Activated T-helper 9 cell treated with anti-CD3 and anti-CD28 coated beads, Interleukin-2, amount 50 U/mL, for 16 hours (primary cell): ENCODE measurements at places on chromosomes 6 and 20.

DNA sequence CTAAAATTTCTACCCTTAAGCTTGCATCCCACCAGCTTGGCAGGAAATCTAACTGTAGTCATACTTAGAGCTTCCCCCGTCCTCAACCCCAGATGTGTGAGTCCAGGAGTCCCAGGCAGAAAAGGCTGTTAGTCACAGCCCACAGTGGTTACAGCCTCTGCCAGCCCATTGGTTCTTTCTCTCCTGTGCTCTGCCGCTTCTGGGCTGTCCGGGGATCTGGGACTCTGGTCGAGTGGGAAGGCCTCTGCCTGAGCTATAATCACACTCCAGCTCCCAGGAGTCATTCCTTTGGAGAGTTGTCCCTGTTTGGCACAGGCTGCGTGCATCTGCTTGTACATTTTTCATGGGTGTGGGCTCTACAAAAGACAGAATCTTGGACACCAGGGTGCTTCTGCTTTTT lies 45.6 kb upstream of the FYN start:
- no peak for DNase-seq

DNA sequence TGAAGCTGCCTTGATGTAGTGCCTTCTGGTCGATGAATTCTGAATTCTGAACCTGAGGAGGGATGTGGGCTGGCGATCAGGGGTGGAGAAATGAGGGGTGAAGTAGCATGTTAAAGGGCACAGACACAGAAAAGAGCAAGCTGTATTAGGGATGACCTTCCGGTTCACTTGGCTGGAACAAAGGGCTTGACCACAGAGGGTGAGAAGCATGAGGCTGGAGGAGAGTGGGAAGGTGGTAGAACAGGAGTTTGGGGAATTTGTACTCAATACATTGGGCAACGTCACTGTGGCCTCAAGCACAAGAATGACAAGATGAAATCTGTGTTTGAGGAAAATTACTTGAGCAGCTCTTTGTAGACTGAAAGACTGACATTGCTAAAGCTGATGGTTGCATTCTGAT lies 155.8 kb downstream of the SOBP start:
- DNase-seq: no peak

DNA sequence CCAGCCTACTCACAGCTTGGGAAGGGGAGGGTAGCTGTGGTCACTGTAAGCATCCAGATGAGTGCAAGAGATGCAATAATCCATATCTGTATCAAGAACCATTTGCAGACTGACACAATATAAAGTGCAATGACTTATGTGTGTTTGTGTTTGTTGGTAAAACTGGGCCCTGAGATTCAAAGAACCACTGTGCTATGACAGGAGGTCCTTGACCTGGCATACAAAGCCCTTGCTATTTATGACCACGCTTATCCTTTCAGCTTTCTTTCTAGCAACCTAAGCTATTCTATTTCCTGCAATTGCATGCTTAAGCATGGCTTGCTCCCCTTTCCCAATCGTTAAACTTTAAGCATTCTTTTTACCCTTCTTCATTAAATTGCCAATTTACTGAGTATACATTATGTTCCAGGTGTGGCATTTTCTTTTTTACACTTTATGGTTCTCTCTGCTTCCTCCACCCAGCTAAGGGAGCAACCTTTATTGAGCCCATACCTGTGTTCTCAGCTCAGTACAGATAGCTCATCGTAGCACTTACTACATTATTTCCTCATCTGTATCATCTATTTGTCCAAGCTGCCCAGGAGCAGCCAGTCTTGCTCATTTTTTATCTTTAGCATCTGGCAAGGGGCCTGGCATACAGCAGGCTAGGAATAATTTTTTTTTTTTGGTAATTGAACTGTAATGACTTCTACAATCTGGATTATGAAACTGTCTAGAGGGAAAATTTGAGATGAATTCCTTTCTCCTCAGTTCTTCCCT lies 3.5 kb downstream of the MCUR1 start:
- DNase-seq: no peak

DNA sequence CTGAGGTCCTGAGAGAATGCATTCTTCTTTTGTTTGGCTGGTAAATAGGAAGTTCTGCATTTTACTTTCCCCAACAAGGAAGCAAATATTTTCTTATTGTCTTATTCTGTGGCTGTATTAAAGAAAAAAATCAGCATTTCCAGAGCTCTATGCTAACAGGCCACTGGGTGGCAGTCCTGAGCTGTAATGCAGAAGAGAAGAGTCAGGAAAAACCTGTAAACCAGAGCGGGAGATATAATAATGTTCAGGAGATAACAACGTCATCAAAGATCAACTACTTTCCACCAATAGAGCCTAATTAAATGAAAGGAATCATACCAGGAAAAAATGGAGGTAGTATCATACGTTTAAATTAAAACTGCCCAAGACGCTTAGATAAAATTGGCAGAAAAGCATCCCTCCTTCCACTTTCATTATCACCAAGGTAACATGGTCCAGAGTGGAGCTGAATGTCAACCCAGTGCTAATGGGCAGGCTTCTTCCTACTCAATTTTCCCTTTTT lies 55.6 kb upstream of the CARMIL1 start:
- DNase-seq: peak; percentile 39

GRCh38 chr6:112233847-112234246 lies 20.5 kb downstream of the LAMA4 start:
- DNase-seq: no peak

- no peak for DNase-seq
These were observed 48.8 kb upstream of the CDH22 start for GRCh38 chr20:46357030-46357514.

- DNase-seq: no peak
These were observed 44.8 kb downstream of the FARS2 start for GRCh38 chr6:5305968-5306626.

DNA sequence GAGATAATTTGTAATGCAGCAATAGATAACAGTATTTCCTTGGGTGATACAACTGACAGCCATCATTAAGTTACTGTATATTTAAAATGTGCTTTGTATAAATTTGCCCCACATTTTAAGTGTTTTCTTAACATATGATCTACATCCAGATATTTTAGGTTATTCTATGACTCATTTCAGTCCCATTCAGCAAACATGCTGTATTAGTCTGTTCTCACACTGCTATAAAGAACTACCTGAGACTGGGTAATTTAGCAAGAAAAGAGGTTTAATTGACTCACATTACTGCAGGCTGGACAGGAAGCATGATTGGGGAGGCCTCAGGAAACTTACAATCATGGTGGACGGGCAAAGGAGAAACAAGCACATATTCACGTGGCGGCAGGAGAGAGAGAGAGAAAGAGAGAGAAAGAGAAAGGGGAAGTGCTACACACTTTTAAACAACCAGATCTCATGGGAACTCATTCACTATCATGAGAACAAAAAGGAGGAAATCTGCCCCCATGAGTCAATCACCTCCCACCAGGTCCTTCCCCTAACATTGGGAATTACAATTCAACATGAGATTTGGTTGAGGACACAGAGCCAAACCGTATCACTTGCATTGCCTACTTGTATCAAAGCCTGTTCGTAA lies 9.6 kb upstream of the CHD6 start:
- no peak for DNase-seq

DNA sequence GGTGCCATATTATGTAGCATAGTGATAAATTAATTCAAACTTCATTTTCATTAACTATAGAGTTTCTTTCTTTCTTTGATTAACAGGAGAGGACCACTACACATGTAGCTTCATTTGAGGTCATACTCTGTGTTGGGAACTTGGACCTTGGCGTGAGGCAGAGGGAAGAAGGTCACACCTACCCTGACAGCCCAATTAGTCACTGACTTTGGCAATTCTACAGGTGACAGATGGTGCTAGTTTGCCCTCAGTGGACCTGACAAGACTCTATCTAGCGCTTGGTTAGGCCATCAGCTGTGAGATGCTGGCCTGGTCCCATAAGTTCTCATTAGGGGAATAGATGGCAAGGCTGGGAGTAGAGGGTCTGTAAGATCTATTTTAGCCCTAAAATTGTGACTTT lies 14.2 kb downstream of the SLX4IP start:
- DNase-seq: no peak

DNA sequence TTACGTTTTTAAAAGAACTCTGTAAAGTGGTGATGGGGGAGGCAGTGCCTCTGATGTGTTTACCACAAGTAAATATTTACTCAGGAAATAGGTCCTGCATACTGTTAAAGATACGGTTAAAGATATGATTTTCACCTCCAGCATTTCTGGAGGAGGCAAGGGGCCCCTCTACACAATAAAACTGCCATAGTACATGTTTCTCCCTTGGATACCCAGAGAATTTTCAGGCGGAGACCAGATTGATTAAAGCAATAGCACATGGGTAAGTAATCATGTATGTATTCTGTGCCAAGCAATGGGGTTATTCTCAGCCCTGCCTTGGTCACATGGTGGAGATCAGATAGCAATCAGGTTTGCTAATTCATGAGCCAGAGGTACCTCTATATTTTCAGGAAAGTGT lies 9.6 kb downstream of the RIPOR2 start:
- no peak for DNase-seq

DNA sequence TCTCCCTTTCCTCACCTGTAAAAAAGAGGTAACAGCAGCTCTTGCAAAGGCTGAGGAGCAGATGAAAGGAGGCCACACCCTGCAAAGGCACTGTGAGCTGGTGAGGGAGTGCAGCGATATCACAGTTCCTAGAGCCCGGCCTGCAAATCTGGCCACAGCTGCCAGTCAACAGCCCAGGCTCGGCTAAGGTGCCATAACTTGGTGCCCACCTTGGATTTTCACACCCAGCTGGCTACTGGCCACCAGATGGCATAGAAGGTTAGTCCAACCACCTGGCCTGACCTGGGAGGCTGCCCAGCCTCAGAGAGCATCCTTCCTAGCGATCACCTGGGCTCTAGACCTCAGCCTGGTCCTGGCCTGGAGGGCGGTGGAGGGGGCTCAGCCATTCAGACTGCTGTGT lies 46.8 kb downstream of the KCNB1 start:
- DNase-seq: no peak

- DNase-seq: no peak
These were observed 67.9 kb downstream of the BANF2 start for GRCh38 chr20:17767624-17768023.

DNA sequence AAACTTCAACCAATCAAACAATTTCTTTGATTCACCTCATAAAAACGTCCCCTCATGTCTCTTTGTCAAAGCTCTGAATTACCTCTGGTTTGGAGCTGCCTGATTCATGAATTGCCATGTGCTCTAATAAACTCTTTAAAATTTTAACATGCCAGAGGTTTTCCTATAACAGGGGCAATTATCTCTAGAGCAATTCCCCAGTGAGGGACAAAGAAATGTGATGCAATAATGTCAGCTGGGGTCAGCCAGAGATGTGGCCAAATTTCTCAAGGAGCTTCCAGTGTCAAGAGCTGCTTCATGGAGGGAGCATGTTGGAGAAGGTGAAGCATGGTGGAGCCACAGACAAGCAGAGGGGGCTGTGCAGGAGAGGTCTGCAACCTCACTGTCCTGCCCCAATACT lies 38.7 kb upstream of the RFPL4B start:
- DNase-seq: no peak

DNA sequence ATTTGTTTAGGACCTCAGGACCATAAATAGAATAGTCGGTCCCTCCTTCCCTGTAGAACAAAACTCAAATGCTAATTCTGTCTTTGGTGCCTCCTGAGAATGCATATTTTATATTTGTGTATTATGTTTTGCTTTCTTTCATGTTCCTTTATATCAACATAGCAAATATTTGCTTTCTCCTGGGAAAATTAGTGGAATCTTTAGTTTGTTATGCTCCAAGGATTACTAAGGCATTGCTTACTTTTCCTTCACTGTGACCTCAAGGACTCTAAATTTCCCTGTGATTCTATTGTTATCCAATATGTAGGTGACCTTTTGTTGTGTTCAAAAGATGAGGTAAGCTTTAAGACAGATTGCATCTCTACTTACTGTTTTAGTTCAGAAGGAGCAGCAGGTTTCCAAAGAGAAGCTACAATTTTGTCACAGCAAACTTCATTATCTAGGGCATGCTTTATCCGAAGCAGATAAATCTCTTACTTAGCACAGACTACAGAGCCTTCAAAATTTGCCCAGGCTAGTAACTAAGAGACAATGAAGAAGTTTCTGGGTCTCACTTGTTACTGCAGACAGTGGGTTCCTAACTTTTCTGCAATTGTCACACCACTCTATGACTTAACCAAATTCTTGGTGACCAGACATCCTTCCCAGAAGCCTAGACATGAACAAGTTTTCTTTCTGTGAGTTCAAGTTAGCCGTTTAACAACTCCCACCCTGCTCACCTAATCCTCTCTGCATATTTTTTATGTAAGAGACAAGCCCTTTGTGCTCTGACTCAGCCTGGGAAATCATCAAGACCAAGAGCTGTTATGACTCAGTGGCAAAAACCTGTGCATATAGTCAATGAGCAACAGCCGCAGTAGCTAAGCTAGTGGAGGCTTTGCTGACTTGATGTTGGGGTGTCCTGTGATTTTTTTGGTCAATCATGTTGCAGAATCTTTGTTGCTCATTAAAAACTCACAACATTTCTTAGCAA lies 378.8 kb downstream of the QKI start:
- no peak for DNase-seq

DNA sequence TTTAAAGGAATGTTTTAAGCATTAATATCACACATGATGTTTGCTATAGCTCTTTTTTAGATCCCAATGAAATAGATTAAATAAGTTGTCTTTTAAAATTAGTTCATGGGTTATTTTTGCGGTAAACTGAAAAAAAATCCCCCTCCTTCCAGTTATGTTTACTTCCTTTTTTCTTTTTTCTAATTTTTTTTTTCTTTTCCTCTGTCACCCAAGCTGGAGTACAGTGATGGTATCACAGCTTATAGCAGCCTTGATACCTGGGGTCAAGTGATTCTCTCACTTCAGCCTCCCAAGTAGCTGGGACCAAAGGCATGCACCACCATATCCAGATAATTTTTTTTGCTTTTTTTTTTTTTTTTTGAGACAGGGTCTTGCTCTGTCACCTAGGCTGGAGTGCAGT lies 17.8 kb upstream of the SCAF8 start:
- DNase-seq: no peak

DNA sequence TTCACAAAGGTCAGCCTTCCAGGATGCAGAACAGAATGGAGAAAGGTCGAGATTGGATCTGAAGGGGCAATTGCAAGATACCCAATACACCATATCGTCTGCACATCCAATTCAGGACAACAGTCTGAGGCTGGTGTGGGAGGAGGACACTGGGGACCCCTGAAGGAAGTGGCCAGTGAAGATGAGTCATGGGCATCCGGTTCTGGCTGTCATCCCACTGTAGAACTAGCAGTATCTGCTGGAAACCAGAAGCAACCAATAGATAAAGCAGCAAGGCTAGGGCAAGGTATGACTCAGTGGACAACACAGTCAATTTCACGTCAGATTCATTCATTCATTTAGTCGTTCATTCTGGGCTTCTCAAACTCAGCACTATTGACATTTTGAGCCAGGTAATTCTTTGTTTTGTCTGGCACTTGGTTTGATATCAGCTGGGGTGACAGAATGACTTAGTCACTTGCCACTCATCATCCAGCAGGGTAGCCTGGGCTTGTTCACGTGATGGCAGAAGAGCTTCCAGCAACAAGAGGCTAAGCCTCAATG lies 30.3 kb upstream of the SHLD1 start:
- DNase-seq: no peak

- no peak for DNase-seq
These were observed 91.9 kb upstream of the TMEM30A start for GRCh38 chr6:75376347-75377024.
